Cerebellar nuclear complex (tissue), 1 donor: ENCODE measurements at places on chromosomes 4 and X.

DNA sequence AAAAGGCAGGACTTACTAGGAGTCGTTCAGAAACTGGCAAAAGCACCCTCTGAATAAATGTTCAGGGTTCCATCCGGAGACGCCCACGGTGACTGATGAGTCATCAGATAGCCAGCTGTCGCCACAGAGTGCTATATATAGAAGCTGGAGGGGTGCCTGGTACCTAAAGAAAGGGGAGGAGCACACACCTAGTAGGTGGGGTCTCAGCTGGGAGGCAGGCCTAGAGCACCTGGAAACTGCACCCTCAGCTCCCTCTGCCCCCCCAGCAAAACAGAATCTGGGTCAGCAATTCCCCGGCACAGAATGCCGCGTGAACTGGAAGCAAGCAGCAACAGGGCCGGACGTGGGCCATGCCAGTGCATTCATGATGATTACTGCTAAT lies 242.0 kb downstream of the BCOR start:
- no peak for DNase-seq

GRCh38 chr4:41102414-41103092 lies 111.8 kb downstream of the APBB2 start:
- no peak for DNase-seq

DNA sequence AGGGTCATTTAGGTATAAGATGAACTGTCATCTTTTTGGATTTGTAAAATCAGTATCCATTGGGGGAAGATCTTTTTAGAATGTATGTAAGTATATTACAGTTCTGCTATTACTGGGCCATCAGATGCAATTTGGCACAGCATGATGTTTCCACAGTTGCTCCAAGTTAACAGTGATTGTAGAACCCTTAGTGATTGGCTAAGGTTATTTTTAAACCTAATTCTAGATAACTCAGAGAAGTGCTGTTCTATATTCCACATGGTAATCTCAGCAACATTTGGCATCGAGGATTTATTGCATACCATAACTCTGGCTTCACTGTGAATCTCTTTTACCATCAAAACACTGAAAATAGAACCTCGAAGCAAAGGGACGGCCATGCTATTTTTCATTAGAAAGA lies 215.7 kb upstream of the HAND2 start:
- no peak for DNase-seq

DNA sequence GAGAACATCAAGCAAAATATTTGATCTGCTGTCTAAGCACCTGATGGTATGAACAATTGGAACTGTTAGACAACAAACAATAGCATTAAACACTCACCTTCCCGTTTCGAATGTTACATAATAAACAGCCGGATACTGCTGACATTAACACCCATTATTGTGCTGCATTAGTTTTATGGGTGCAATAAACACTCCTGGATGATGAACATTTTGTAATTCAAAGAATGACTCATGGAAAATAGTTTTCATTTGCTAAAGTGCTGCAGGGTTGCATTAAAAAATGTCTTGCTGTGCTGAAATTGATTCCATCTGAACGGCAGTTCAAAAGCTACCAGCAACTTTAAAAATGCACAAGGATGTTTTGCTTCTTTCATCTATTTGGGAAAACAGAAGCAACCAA lies 100.8 kb upstream of the SORBS2 start:
- no peak for DNase-seq

GRCh38 chrX:112643721-112644120 lies 36.0 kb downstream of the LHFPL1 start:
- DNase-seq: no peak

DNA sequence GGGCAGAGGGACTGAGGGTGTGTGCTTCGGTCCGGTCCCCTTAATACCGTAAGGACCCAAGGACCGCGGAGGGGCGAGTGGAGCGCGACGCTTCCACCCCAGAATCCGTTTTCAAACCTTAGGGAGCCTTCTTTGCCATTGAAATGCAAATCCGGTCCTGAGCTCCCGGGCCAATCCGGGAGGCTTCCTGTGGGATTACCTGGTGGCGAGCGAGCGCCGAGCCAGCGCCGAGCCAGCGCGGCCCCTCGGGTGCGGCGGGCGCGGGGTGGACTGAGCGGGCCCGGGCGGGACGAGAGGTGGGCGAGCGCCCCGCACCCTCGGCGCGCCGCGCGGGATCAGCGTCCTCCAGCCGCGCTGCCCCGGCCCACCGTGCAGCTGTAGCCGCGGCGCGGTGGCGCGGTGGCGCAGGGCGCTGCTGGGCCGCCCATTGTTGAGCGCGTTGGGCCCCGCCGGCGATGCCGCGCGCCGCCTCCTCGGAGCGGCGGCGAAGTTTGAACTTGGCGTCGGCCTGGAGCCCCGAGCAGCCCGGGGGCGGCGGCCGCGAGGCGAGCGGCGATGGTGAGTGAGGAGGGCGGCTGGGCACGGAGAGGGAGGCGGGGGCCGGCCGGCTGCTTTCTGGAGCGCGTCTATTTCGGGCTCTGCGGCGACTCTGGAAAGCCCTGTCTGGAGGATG lies 208.7 kb downstream of the SOWAHB start:
- no peak for DNase-seq

GRCh38 chrX:133056341-133056740 lies 40.6 kb downstream of the USP26 start:
- DNase-seq: no peak

DNA sequence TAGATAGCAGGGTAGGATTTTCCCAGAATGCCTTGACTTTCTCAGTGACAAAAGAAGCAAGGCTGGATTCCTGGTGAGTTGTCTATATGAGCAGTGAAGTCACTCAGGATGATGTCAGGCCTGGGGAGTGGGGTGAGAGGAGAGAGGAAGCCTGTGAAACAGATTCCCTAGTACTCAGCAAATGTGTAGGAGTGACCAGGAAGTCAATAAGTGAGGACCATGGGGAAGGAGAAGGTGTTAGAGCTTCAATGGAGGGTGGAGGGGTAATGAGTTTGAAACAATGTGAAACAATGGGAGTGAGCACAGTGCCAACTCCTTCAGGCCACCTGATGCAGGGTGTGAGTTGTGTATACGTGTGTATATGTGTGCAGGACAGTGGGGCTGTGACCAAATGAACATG lies 2.4 kb upstream of the SLC9A6 start:
- no peak for DNase-seq

DNA sequence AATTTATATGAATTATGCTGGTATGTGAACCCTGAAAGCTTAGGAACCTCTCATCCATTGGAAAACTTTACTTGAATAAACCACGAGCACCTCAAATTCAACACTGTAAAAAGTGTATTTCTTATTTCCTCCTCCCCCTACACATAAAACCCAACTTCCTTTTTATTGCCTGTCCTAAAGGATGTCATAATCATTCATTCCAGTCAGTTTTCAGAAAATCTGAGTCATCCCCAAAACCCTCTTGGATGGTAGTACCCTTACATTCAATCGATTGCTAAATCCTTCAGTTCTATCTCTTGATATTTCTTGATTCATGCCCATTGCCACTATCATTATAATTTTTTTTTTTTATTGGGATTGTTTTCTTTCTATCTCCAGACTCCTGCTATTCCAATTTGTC lies 91.1 kb upstream of the ATP8A1 start:
- no peak for DNase-seq

DNA sequence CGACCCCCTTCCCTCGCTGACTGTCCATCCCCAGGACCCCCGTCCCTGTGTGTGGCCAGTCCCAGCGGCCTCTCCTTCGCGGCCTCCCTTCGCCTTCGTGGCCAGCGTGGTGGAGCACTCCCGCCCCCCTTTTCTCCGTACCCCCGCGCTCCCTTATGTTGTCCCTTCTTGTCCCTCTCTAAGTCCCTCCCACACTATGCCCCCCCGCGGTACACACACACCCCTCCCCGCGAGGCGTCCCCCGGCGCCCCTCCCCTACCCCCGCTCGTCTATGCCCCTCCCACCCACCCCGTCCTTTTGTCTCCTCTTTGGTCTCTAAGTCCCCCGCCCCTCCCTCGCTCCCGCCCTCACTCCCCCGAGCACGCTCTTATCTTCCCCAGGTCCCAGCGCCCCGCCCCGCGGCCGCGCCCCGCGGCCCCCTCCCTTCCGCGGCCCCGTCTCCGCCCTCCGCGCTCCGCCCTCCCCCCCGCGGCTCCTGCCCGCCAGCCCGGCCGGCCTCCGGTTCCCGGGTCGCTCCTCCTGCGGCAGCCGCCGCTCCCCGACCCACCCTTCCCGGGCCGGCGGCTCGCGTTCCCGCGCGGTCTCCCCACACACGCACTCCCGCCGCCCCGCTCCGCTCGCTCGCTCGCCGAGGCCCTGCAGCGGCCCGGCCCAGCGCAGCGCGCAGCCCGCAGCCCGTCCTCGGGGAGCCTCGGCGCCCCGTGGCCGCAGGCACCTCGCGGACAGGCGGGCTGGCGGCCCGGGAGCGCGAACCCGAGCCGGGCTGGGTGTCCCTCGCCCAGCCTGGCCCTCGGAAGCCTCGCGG lies 26.3 kb downstream of the UTP14A start:
- DNase-seq: no peak

DNA sequence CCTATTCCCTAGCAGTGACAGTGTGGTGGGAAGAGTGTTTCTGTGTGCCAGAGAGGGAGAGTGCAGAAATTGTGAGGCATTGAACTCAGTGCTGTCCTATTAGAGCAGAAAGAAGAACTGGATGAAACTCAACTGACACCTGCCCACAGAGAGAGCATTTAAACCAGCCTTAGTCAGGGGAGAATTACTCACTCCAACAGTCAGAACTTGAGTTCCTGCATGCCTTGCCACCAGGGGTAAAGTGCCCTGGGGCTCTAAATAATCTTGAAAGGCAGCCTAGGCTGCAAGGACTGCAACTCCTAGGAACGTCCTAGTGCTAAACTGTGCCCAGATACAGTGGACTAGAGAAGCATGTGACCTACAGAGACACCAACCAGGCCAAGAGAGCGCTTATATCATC lies 12.8 kb downstream of the CYSLTR1 start:
- DNase-seq: no peak

DNA sequence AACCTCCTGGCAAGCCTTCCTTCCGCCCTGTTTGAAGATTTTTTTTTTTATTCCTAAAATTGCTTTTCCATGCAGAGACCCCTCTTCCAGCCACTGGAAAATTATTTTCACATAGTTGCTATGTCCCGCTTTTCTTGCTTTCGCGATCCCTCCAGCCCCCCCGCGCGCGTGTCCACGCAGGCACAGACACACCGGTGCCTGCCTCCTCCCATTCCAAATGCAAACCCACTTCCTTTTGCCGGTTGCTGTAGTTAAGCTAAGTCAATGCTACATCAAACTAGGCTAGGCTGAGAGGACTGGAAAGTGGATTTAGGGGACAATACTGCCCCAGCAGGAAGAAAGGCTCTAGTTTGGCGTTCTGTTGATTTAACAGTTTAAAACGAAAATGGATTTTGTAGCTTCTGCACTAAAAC lies 111.0 kb downstream of the DHX15 start:
- no peak for DNase-seq

DNA sequence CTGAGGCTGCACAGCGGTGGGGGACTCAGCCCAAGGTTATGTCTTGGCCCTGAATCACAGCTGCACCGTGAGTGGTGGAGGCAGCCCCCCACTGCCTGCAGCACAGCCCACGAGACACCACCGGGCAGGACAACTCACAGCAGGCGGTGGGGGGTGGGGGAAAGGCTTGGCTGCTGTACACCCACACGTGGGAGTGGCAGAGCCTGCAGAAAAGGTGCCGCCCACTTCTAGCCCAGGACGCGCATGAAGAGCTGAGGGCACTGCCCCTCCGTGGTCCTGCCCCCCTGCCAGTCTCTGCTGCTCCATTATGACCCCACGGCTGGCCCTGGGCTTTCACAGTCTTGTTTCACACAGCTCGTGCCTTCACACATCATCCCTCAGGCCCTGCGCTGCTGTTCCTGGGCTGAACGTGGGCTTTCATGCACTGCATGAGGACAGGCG lies 40.8 kb downstream of the FGFRL1 start:
- no peak for DNase-seq

DNA sequence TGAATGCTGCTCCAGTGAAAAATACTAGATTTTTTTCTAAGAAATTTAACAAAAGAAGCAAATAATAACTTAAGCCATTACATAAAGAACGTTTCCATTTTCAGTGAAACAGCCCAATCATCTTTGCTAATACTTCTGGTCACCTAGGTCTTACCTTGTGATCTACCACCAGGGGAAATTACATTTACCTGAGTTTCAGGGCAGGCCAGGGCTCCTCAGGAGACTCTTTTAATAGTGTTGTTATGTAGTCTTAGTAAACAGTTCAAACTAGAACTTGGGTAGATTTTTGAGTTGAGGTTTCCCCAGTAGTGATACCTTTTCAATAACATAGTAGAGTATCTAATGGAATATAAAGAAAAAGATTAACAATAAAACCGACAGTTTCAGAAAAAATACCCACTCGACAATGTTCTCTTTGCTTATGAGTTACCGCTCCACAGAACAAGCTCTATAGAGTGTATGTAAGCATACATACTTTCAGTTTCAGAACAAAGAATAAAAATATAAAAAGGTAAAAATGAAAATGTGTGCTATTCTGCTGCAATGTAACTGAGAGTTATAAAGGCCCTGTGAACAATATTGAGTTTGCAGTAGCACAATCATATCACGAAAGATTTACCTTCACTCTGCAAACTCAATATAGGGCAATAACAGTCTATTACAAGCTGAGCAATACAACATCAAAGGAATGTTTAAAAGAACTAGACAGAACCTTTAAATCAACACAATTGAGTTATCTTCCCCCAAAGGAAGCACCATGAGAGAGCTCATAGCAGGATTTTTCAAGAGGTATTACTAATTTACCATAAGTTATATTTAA lies 165.8 kb downstream of the ATOH1 start:
- DNase-seq: no peak

DNA sequence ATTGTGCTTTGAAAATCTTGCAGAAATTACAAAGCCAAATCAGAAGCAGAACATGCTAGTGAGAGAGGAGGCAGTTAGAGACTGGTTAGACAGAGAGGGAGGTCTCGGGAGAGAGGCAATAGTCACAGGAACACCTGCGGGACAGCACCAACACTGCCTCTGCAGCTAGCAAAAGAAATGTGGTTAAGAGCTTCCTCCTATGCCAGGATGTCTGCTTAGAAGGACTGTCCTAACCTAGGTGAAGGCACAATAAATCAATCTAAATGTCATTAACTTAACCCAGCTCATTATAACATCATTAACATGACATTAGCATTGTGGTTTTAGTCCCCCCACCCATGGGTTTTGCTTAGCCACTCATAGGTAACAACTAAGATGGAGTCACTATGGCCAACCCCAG lies 726.7 kb downstream of the PCDH18 start:
- no peak for DNase-seq
